NCI-H2107 (cell line): ENCODE measurements at places on chromosomes 2 and 18.

- DNase-seq = no peak
Measured at GRCh38 chr2:152730591-152731333, 12.3 kb downstream of the ARL6IP6 start.

DNA sequence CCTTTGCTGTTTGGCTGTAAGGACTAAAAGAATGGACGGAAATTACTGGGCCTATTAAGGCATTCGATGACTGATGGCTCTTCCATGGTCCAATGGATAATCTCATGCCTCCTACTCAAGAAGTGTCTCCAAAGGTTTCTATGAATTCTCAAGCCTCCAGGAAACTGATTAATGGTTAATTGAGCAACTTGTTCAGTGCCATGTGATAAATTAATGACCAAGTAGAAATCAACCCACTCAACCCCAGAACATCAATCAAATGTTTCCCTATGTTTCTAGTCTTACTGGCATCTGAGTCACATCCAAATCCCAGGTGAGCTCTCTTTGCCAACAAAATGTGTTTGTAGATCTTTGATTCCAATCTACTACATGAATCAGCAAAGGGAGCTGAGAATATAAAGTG, 103.6 kb downstream of the NXPH2 start:
- no peak for DNase-seq

DNA sequence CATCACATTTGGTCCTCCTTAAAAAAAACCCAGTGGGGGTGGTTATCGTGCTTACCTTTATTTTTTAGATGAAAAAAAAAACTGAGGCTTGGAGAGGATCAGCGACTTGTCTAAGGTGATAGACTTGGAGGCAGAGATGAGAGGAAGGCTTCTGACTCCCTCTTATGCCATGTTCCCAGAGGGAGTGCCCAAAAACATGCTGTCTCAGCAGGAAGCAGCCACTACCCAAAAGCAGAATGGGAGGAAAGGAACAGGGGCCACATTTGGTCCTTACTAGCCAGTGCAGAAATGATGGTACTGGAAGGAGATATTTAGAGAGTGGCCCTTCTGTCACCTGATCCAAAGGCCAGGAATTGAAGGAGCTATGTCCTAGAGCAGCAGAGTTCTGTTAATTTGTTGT, 118.4 kb downstream of the B3GNT2 start:
- DNase-seq = no peak

GRCh38 chr18:35775887-35776286, 194.3 kb downstream of the GALNT1 start:
- DNase-seq = no peak

- DNase-seq = no peak
Measured at GRCh38 chr18:37272841-37273240, 292.8 kb downstream of the CELF4 start.

- no peak for DNase-seq
Measured at GRCh38 chr2:126972279-126972626, 73.6 kb downstream of the TEX51 start.

GRCh38 chr2:213016166-213016983, 135.0 kb downstream of the IKZF2 start:
- DNase-seq = no peak

DNA sequence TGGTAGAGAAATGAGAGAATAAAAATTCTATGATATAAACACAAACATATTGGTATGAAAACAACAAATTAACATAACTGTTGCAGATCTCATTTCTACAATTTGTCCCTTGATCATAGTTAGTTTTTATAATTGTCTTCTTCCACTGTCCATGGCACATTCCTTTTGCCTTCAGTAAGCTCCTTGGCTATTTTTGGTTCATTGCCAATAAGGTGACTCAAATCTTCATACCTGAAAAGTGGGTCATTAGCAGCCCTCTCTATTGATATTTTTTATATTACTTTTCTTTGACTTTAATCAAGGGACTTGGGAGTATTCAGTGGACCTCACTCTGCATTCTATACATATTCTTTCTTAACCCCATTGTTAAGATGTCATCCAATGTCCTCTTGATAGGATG, 552.9 kb downstream of the TDRD15 start:
- no peak for DNase-seq
